ENCODE measurements at places on chromosomes 2 and 18.

- no peak for DNase-seq
Observed at GRCh38 chr2:186484062-186484735, 1.9 kb upstream of the ZC3H15 start.

DNA sequence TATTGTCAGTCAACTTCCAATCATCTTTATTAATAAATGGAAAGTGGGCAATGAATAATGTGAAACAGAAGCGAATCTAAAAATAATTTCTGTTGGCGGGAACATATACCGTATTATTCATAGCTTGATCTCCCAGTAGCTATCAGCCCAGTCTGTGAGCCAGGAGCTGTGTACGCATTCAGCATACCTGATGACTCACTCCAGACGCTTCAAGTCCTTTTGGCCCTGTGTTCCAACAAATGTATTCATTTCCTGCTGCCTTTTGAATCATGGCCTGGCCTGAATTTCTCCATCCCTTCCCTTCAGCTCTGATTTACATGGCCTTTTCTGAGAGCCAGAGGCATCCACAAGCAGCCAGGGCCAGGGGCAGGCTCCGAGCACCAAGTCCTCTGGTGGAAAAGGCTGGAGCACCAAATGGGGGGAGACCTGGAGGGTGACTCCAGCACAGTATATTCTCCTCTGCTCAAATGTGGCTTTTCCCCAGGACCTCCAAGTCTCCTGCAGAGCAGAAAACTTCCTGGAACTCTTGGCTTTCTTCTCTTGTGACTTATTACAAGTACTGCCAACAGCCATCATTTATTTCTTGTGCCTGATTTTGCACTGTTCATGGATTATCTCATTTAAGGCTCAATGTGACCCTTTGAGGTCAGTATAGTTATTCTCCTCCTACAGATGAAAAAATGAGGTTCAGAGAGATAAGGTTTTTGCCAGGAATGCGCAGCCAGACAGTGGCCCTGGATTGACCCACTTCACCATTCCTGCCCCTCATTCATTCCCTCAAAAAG is 108.7 kb downstream of the EN1 start:
- DNase-seq: no peak

- no peak for DNase-seq
Observed at GRCh38 chr2:138507267-138507666, 5.7 kb downstream of the SPOPL start.

- no peak for DNase-seq
Observed at GRCh38 chr2:189466656-189467055, 25.4 kb downstream of the WDR75 start.

DNA sequence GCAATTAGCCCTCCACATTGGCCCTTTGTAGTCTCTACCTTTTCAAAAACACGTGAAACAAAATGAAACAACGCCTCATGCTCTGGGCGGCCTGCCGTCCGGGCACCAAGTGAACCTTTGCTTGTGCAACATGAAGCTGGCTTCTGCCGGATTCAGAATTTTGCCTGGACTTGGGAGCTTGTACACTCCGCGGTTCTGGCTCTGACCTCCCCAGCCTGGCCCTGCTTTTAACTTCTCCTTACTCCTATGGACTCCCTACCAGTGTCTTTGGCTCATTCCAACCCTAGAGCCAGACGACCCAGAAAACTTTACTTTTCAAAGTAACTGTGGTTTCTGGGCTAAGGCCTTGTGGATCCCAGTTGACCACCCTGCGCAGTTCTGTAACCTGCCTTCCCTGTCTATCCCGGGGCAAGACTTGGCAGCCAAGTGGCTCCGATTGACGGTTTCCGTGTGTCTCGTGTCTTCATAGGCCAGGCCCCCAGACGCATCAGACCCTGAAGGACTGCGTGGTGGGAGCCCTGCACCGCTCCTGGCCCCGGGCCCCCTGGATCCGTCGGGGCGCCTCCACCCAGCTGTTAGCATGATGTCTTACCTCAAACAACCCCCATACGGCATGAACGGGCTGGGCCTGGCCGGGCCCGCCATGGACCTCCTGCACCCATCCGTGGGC is 1.9 kb downstream of the OTX1 start:
- no peak for DNase-seq

DNA sequence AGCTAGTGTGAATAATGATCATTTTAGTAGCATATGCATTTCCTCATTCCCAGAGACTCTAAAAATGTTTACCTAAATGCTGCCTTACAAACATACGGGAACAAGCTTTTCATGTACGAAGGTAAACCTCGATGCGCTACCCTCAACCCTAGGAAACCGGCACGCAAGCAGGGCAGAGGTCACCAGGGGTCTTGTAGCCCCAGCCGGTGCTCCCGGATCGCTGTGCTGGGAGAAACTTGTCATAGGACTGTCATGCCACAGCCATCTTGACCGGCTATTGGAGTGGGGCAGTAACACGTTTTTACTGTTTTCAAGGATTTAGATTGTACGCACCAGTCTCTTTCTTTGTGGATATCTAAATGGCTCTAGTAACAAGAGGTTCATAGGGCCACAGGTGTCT is 34.8 kb upstream of the NFATC1 start:
- DNase-seq: no peak

GRCh38 chr18:50715919-50716318 is 103.9 kb downstream of the MRO start:
- DNase-seq: no peak

DNA sequence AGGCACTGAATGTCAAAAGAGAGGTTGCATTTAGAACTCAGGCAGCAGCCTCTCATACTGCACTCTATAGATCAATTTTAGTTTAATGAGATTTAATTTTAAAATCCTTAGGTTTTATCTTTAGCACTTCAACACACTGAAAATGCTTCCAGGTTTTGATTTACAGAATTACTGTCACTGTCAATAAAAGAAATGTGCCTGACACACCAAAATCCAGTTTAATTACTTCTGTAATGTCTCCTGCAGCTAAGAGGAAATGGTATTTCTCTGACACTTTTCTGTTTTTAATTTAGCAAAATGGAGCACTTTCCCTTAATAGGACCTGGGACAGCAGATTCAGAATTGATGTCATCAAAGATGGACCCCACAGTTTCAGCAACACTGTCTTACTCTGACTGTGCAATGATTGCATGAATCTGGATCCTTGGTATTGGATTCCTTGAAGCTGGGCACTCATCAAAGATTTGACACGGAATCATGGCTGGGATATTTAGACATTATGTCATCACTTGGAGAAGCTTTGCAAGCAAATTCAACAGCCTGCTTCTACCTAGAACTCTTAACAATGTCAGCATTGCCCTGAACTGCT is 576.5 kb downstream of the NRXN1 start:
- no peak for DNase-seq

DNA sequence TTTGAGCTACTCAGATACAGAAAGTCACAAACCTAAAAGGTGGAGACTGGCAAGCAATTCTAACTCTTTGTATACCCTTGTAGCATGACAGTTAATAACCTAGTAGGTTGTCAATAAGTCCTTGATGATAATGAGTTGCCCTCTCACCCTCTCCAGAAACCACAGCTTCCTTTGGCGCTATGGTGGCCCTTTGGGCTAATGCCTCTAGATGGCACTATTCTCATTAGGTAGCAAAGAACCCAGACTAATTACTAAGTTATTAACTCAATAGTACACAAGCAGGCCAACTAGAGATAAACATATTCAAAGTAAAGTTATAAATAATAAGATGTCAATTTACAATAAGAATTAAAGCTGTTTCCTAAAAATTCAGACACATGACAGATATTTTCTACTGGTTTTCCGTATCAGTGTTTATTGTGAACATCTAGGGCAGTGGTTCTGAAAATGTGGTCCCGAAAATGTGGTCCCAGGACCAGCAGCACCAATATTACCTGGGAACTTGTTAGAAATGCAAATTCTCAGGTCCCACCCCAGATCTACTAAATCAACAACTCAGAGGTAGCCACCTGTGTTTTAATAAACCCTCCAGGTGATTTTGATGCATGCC is 41.1 kb downstream of the LDAH start:
- DNase-seq: no peak

- no peak for DNase-seq
Observed at GRCh38 chr2:198517976-198518375, 713.6 kb downstream of the PLCL1 start.

All from substantia nigra (tissue), 51 donors.